ENCODE measurements at places on chromosomes 4 and X. TPM values are rescaled to one million over a fixed set of nuclear protein-coding genes. Genes with fewer than 3 reads are reported as not detected.

PCSK1N gene
- total RNA-seq = 0.67 TPM

RASGEF1B gene
- total RNA-seq = 27.0 TPM

CXorf65 gene
- total RNA-seq = not detected

STOX2 gene
- 19.2 TPM for total RNA-seq

UGT2A3 gene
- total RNA-seq = not detected

GYPB gene
- 5.3 TPM for total RNA-seq

SRP72 gene
- 89.9 TPM for total RNA-seq

MGAT4D gene
- not detected for total RNA-seq

TXLNG gene
- 17.3 TPM for total RNA-seq

MYOZ2 gene
- total RNA-seq = 0.62 TPM

TDO2 gene
- total RNA-seq = not detected

FAM53A gene
- 1.9 TPM for total RNA-seq

TMEM31 gene
- total RNA-seq = 1.4 TPM

GIMD1 gene
- not detected for total RNA-seq

FAM184B gene
- not detected for total RNA-seq

FAM9C gene
- total RNA-seq = not detected

ALAS2 gene
- total RNA-seq = 65.2 TPM

CABS1 gene
- not detected for total RNA-seq

SPOCK3 gene
- not detected for total RNA-seq

GCNA gene
- total RNA-seq = 3.6 TPM

TREX2 gene
- 1.7 TPM for total RNA-seq

SHROOM4 gene
- total RNA-seq = 11.4 TPM

HSFX3 gene
- total RNA-seq = not detected

AMTN gene
- not detected for total RNA-seq

SLC49A3 gene
- 11.4 TPM for total RNA-seq

WDFY3 gene
- total RNA-seq = 139 TPM

NXF2B gene
- not detected for total RNA-seq

SPP1 gene
- 254 TPM for total RNA-seq

ATOH1 gene
- not detected for total RNA-seq

GPRIN3 gene
- total RNA-seq = 7.0 TPM

TMEM35A gene
- 2.3 TPM for total RNA-seq

CD40LG gene
- total RNA-seq = 0.31 TPM

BMP3 gene
- total RNA-seq = 14.8 TPM

PPP2R2C gene
- 0.58 TPM for total RNA-seq

Data from sciatic nerve (tissue), 2 donors.